ENCODE measurements at places on chromosomes 3 and 15.

GRCh38 chr15:93087825-93088199 is 1.2 kb downstream of the RGMA start:
- no peak for DNase-seq

- DNase-seq = no peak
These were observed 728.4 kb upstream of the EPHA6 start for GRCh38 chr3:96086018-96086417.

- DNase-seq = no peak
These were observed 35.8 kb downstream of the SLCO3A1 start for GRCh38 chr15:91889111-91889815.

- DNase-seq = no peak
These were observed 61.3 kb downstream of the TBL1XR1 start for GRCh38 chr3:177135841-177136492.

- no peak for DNase-seq
These were observed 110.6 kb upstream of the MEF2A start for GRCh38 chr15:99454941-99455788.

GRCh38 chr3:120763601-120764000 is 21.1 kb downstream of the GTF2E1 start:
- no peak for DNase-seq

DNA sequence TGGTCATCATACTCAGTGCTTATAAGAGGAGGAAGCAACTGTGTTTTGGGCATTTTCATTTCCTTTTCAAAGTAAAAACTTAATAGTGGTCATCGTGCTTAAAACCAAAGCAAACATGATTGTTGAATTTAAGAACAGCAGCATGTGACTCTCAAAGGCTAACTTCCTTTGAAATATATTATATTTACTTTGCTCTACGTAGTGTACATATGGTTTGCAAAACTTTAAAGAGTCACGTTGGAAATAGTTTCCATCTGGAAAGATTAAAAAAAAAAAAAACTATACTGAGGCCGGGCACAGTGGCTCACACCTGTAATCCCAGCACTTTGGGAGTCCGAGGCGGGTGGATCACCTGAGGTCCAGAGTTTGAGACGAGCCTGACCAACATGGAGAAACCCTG is 367.9 kb upstream of the BCHE start:
- no peak for DNase-seq

GRCh38 chr3:73766599-73767381 is 142.0 kb upstream of the PDZRN3 start:
- DNase-seq = no peak

DNA sequence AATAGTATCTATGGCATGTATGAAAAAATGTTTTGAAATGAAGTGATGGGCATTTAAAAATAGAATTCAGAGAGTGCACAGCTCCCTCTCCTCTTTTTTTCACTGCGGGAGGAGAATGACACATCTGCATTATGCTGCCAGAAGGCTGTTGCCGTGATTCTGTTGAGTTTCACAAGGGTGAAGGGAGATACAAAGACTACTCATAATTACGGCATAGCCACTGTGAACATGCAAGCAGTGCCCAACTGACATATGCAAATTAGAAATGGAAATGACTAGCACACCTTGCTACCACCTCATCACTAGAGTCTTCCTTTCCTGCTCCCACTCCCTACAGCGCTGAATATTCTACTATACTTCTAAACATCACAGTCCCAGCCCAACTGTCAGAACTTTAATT is 20.1 kb downstream of the IFT57 start:
- DNase-seq = no peak

GRCh38 chr3:192022412-192022811 is 561.4 kb downstream of the PYDC2 start:
- no peak for DNase-seq

DNA sequence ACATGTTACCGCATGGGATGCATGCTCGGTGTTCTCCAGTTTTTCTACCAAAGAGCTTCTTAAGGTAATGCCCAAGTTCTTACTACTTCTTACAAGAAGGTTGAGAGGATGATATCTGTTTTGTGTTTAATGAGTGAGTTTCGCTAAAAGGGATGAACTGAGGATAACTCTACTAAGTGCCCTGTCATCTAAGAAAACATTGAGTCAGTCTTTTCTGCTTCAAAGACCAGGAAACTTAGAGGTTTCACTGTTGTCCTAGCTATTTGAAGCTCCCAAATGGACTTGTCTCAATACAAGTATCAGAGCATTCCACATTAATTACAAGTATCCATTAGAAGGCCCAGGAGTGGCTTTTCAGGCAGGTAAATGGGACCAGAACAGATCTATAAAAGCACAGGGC is 296.2 kb downstream of the KBTBD8 start:
- no peak for DNase-seq

- DNase-seq = no peak
These were observed 481.0 kb upstream of the PROK2 start for GRCh38 chr3:72266016-72266370.

GRCh38 chr3:106688464-106688863 is 688.8 kb upstream of the CCDC54 start:
- no peak for DNase-seq

DNA sequence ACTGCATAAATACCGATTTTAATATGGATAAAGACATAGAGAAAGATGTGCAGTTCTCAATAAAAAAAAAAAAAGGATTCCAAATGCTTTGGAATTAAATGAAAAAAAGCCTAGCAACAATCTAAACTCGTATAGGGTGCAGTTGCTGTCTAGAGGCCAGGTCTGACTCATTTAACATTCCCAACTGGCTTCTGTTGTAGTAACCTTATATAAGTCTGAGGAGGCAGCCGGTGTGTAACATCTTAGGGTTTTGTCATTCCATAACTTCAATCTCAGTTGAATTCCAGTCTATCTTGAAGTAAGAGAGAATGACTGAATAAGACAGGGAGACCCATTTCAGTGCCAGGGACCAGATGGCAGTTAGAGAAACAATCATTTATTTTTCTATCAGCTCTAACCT is 6.5 kb downstream of the PDCD10 start:
- DNase-seq = no peak

GRCh38 chr15:68364028-68364659 is 67.8 kb downstream of the ITGA11 start:
- DNase-seq = no peak

GRCh38 chr15:70262171-70262570 is 164.5 kb upstream of the TLE3 start:
- DNase-seq = no peak

DNA sequence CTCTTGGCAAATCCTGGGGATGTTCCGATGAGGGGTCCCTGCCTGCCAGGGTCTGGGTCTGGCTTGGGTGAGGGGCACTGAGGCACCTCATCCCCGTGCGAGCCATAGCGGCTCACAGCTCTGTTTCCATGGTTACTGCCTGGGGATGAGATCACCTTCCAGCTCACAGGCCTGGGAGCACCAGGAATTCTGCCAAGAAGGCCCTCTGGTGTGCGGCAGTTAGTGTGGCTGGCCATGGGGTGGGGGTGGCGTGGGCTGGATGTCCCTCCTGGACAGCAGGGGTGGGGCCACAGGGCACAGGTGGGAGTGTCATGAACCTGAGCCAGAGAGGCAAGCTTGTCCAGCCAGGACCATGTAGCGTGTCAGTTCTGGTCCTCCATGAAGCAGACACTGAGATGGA is 22.1 kb upstream of the PRR23E start:
- DNase-seq = no peak

- DNase-seq = no peak
These were observed 26.5 kb upstream of the POLR2M start for GRCh38 chr15:57680021-57680420.

DNA sequence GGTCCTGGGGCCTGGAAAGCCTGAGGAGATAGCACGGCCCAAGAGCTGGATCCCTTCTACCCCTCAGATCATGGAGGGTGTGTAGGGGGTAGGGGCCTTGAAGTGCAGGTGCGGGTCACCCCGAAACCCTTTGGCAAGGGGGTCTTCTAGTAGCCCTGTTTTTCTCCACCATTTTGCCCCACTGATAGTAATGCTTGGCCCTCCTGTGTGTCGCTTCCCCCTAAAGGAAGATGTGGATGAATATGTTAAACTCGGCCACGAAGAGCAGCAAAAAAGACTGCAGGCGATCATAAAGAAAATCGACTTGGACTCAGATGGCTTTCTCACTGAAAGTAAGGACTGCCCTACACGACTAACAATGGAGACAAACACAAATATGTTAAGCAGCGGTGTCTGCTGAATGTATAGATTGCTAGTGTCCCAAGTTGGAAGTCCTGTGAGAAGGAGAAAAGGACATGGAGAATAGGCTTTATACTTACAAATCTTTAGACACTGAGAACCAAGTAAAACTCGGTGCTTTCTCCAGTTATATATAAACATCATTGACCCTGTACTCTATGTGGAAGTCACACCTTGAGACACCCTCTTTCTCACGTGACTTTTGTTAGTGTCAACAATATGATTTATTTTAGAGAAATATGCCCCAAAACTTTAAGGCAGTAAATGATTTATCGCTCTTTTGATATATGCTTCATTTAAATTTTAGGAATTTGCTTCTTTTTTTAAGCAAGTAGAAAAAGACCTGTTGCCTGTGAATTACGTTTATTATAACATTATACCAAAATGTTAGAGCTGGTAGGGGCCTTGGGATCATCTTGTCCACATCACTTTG is 802 bp downstream of the RCN2 start:
- DNase-seq = no peak

GRCh38 chr3:23055733-23056376 is 147.3 kb upstream of the UBE2E2 start:
- no peak for DNase-seq

GRCh38 chr3:47782446-47783308 is 984 bp upstream of the SMARCC1 start:
- DNase-seq = no peak

- DNase-seq = no peak
These were observed 33.4 kb downstream of the CCDC33 start for GRCh38 chr15:74269362-74270035.

GRCh38 chr3:49378249-49378895 is 20.2 kb upstream of the GPX1 start:
- DNase-seq = no peak

- no peak for DNase-seq
These were observed 32.0 kb upstream of the BOC start for GRCh38 chr3:113179235-113179824.

DNA sequence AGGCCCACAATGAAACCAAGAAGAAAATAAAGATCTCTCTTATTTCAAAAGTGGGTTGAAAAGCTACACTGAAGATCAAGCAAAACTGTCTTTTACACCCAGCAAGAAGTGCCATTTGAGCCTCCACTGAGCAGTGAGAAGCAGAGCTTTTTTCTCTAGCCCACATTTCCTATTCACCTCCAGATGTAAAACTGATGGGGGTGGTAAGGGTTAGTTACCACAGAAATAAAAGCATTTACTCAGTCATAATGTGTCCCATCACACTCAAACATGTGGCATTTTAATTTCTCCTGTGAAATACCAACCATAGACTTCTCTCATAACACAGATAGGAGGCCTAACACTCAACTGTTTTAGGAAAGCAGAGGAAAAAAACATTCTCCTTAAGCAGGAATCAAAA is 21.0 kb downstream of the IFT57 start:
- no peak for DNase-seq

DNA sequence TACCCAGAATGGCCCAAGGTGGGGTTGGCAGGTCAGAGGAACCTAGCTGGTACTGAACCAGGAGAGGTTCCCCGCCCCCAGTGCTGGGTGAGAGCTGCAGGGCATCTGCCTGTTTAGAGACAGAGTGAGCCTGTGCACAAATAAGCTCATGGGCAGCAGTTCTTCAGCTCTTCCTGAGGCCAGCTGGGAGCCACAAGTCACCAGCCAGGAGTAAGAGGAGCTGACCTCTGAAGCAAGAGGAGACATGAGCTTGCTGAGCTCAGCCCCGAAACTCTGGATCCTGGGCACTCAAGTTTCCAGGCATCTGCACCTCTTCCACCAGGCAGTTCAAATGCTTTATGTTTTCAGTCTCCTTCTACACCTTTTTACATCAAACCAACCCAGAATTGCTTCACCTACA is 2.1 kb downstream of the RTP2 start:
- no peak for DNase-seq

DNA sequence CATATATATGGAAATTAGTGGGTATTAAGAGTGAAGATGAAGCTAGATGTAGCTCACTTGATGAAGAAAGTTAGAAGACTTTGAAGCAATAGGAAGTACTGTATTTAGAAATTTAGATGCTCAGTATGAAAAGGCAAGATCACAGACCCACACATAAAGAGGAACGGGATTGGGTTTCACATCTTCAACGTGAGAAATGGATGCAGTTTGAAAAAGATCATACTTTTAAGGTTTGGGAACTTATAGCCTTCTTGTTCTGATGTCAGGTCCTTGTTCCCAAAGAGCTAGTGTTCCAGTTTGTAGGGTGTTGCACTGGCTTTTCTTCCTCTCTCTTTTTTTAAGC is 16.7 kb downstream of the AP3S2 start:
- no peak for DNase-seq

DNA sequence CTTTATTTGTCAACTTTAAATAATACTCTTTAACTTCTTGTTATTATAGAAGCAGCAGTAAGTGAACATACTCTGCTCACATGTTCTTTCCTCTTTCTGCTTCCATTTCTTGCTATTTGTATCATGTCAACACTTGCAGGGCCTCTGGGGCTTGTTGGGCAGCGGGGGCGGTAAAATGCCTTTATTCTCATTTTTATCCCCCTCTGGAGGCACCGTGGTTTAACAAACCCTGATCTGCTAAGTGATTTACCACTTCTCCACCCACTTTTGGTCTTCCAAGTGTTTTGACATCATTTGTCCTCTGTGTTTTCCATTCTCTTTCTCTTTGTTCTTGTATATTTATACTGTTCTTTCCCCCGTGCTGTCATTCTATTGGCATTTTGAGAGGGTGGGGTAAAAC is 33.9 kb downstream of the SCN10A start:
- no peak for DNase-seq

GRCh38 chr3:131972091-131972490 is 62.7 kb downstream of the CPNE4 start:
- no peak for DNase-seq

- DNase-seq = no peak
These were observed 466.7 kb downstream of the MECOM start for GRCh38 chr3:169196789-169197188.

DNA sequence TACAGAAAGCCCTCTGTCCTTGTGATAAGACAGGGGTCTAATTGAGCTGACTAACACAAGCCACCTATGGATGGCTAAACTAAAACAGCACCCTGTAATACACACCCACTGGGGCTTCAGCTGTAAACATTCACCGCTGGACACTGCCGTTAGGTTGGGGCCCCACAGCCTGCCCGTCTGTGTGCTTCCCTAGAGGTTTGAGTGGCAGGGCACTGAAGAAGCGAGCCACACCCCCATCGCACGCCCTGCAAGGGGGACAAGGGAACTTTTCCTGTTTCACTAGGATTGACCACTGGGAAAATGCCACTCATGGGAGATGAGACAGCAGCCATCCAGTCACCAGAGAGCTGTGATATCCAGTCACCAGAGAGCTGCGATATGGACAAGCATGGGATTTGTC is 335.7 kb upstream of the CFAP20DC start:
- no peak for DNase-seq

- DNase-seq = peak; percentile 79
These were observed at the start of gene MYD88 for GRCh38 chr3:38138349-38139190. TSS of gene MYD88 (plus strand) at chr3:38138661. CDS start at chr3:38138701, 40 bp downstream.

Data from activated CD4-positive, CD25-positive, alpha-beta regulatory T cell (primary cell).